CD4-positive, alpha-beta T cell treated with Interferon gamma for 1 hour (primary cell): ENCODE measurements at places on chromosomes 1 and 21.

DNA sequence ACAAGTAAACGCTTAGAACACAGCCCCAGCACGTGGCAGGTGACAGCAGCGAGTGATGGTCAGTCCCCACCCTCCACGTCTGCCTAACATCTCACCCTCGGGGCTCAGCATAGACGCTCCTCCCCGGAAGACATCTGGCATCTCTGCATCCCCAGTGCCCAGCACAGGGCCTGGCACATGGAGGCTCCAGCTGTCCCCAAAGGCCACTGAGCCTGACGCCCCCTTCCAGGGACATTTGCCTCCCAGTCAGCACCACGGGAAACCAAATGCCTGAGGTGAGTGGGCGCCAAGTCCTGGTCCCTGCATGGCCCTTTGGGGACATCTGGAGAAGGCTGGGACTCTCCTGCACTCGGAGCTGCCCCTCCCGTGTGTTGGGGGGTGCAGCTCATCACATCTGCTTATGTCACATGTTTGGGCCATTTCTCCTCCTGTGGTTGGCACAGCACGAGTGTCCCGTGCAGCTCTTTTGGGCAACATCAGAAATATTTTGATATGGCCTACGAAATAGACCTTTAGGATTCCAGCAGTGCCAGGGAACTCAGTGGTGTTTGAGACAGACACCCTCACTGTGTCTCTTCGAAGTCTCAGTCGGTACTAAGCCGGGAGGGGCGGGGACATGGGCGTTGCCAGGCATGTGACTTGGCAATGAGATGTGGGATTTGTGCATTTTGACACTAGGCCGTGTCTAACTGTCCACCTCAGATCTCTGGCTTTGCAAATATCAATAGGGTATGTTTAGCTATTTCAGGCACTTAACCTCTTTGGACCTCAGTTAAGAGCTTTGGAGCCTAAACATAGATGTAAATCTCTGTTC is 315.0 kb downstream of the PTPRU start:
- no peak for DNase-seq

DNA sequence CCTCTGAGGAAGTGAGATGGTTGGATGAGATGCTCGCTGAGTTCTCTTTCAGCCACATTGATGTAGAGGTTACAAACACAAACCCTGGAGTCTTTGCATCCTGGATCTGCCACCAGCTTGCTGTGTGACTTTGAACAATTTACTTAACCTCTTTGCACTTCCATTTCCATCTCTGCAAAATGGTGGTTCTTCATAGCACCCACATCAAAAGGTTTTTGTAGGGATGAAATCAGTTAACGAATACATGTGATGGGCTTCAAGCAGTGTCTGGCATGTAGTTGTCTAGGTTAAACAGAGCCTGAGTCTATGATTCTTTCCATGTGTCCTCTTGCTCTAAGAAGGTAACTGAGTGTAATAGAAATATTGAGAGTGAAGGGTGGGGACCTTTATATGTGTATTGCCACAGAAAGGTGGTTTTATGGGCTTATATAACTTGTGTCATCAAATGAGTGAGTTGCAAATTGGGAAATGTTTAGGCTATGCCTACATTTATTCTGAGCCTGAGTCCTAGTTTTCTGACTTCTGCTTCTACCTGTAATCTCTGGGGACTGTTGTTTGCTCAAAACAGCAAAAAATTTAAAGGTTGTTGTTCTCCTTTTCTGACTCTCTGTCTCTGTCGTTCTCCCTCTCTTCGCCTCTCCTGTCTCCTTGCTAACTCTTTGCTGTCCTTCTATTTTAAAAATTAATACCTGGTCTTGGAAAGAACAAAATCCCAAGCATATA is 27.3 kb upstream of the LRRN2 start:
- DNase-seq, result no peak

DNA sequence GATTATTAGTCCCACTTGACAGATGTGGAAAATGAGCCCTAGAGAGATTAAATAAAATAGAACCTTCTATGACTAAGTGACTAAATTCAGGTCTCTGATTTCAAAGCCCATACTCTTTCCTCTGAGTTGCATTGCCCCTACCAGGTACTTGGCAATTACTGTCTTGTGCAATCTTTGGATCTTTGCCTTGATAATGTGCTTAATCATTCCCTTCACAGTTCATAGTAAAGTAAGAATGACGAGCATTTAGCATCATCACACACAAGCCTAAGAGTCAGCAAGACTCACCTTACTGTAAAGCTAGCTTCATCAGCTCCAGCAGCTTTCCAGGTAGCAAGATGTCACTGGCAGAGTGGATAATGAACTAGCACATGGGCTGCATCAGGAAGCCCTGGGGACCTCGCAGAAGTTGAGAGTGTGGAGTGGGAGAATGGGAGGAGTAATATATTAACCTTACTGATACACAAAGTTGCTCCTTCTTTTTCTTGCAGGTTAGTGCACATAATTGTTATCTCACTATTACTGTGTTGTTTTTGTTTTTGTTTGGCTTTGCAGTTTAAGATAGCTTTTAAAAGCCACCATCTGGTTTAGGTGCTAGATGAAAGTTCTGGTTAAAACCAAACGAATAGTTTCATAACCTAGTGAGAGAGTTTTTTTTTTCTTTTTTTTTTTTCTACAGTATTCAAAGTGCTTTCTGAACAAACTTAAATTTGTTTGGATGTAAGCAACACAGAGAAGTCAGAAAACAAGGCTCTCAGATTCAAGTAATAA is 71.8 kb downstream of the PBX1 start:
- DNase-seq, result no peak

- DNase-seq, result no peak
Observed at GRCh38 chr1:59156051-59156450, 140.8 kb upstream of the FGGY start.

GRCh38 chr1:70077066-70077465 is 128.3 kb downstream of the LRRC40 start:
- DNase-seq, result no peak

GRCh38 chr1:173426057-173426456 is 51.1 kb upstream of the PRDX6 start:
- DNase-seq, result no peak

DNA sequence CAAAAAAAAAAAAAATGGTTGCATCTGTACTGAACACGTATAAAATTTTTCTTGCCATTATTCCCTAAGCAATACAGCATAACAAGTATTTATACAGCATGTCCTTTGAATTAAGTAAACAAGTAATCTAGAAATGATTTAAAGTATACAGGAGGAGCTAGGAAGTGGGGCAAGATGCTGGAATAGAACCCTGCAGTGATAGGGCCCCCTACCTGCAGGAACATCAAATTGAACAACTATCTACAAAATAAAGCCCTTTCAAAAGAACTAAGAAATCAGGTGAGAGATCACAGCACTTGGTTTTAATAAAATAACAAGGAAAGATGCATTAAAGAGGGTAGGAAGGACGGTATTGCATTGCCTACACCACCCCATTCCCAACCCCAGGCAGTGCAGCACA is 10.9 kb downstream of the TSHB start:
- DNase-seq, result no peak

DNA sequence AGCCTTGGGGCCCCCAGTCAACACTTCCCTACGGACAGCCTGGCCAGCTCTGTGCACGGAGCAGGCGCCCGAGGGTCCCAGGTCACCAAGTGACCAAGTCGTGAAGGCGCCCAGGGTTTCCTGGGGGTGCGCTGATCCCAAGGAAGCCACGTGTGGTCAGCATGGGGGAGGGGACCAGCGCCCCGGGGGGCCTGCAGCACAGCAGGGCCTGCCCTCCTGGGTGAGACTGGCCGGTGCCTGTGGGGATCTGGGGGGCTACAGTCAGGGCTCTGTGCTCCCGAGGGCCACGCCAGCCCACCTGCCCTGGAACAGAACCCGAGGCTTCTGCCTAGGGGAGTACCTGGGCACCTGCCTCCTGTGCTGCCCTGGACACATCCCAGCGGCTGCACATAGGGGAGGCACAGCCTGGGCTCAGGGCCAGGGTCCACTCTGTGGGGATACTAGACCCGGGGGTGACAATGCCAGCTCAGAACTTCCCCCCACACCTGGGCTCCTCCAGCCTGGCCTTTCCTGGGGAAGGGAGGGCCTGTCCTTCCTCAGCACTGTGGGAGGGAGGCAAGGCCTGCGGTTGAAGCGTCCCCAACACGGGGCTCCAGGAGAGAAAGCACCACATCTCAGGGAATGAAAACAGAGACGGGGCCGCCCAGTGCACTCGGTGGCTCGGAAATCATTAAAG is 6.2 kb upstream of the POFUT2 start:
- DNase-seq, result no peak

DNA sequence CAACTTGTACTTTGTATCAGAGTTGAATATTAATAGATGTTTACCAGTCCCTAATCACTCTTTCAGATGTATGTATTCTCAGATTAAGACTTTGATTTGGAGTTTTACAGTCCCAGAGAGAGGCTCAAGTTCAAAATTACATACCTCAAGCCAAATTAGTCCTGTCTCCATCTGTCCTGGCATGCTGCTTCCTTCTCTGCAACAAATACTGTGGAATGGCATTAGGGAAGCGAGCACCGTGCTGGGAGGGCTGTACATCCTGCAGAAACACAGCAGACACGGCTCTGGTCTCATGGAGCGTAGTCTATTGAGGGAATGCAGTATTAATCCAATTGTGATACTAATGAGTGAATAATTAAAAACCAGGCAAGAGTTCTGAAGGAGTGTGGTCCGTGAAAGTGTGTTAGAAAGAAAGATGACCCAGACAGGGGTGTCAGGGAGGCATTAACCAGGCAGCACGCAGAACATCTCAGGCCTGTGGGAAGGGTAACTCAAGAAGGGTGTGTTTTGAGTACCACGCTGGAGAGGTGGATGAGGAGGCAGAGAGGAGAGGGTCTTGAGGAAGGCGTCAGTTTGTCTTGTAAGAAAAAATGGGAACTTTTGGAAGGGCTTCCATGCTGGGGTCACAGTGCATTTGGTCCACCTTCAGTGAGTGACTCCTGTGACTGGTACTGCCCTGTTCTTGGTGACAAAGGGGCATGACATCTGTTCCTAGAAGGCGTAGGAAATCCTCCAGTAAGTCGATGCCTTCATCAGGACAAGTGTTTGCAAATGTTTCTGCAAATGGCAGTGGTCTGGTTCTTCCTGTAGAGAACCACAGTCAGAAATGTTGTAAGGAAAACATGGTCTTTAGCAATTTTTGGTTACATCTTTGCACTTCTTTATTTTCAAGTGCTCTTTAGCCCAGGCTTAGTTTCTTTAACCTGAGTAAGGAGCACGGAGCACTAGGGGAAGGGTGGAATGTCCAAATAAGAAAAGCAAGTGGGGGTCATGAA is 1.6 kb downstream of the RAB4A start:
- no peak for DNase-seq

- DNase-seq, result no peak
Observed at GRCh38 chr1:183889095-183889494, 84.2 kb downstream of the RGL1 start.

GRCh38 chr1:221164029-221164428 is 284.8 kb downstream of the HLX start:
- no peak for DNase-seq

DNA sequence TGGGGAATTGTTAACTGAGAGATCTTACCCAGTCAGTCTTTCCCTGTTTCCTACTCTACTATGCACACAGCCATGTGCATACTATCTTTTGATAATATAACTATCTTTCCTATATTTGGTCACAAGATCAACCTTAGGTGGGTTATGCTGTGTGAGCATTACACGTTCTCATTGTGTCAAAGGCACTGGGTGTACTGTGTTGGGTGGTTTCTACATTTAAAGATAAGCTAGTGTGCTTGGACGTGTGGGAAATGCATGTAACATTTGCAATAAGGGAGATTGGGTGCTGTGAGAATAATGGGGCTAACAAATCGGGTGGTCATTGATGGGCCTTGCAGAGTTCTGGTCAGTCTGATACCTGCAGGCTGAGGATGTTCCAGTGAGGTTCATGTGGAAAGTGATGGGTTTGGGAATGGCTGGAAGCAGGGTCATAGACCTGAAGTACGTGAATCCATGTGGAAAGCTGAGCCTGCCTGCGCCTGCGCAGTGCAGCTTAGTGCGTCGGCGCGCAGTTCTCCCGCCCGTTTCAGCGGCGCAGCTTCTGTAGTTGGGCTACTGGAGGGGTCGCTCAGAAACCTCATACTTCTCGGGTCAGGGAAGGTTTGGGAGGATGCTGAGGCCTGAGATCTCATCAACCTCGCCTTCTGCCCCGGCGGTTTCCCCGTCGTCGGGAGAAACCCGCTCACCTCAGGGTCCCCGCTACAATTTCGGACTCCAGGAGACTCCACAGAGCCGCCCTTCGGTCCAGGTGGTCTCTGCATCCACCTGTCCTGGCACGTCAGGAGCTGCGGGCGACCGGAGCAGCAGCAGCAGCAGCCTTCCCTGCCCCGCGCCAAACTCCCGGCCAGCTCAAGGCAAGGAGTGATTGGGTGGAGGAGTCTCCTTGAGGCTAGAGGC is at the start of gene MSH4:
TSS of gene MSH4 (plus strand) at position 507 of the 897 bp plus-strand sequence. CDS start at position 611, 104 bp downstream.
- no peak for DNase-seq

DNA sequence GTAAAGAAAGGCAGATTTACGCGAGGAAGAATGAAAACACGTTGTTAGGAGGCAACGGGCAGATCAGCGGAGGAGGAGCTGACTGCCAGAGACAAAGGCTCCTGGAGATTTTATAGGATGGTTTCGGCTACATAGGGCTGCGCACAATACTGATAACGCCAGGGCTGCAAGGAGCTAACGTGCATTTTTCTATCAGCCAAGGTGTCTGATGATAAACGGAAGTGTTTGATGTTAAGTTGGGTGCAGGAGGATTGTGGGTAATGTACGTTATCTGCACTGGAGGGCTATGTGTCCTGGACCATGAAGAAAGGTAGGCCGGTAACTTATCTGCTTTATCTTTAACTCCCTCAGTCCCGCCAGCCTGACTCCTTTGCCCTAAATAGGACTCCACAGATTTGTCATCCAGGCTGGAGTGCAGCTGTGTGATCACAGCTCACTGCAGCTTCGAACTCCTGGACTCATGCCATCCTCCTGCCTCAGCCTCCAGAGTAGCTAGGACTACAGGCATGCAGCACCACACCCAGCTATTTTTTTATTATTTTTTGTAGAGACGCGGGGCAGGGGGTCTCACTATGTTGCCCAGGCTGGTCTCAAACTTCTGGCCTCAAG is 29.6 kb downstream of the SETD4 start:
- DNase-seq, result no peak

DNA sequence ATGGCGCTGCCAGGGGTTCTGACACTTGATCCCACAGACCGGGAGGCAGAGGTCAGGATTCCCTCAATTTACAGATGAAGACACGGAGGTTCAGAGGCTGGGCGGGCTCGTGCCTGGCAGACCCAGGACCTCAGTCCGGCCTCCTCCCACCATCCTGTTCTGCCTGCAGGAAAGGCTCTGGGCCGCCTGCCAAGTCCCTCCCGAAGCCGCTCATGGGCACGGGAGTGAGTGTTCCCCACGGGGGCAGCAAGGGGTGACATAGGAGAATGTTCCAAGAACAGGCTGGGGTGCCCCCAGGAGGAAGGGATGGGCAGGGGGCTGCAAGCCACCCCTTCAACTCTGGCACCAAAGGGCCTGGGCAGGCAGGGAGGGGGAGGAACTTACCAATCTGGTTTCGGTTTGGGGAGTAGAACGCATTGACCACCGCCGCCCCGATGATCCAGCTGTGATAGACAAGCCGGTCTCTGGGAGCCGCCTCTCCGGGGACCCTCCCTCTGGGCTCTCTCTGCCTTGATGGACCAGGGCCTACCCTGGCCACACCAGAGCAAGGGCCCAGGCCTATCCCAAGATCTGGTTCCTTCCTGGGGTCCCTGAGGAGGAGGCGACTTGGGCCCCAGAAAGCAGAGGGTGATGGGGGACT is 7.5 kb downstream of the PRXL2B start:
- no peak for DNase-seq

GRCh38 chr1:198141668-198142351 is 15.0 kb upstream of the NEK7 start:
- no peak for DNase-seq

GRCh38 chr1:114558544-114558943 is 22.9 kb downstream of the BCAS2 start:
- DNase-seq, result no peak
